Activated CD4-positive, alpha-beta T cell treated with anti-CD3 and anti-CD28 coated beads for 36 hours (primary cell): ENCODE measurements at places on chromosomes 12 and 14.

DNA sequence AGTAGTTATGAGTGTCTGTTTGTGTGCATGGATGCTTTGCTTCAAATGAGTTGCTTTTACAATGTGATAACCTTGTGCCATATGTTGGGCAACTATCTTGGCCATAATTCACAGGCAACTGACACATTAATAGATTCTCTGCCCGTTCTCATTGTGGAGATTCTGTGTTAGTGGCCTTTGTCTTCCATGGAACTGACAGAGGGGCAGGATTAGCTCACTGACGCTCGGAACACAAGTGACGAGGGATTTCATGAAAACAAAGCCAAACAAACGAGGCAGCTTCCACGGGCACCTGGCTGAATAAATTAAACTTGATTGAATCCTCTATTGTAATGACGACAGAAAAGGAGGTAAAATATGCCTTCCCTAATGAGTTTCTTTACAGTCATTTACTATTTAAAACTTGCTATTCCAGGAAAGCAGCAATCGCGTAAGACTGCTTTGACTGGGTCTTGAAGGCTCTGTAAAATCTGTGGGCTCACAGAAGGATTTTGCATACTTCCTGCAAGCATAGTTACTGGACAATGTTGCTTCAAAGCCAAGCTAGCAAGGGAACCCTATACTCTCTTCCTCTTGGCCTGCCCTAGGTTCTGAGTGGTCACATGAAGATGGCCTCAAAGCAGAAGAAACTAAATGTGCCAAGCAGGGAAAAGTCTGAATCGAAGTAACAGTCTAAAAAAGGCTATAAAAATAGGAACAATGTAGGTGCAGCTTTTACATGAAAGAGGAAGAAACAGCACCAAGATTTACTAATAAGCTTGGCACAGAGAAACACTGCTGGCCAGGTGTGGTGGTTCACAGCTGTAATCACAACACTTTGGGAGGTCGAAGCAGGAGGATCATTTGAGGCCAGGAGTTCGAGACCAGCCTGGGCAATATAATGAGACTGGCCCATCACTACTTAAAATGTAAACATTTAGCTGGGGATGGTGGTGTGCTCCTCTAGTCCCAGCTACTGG is 28.1 kb upstream of the SINHCAF start:
- DNase-seq, result no peak

GRCh38 chr14:91326514-91327249 is 82.2 kb upstream of the GPR68 start:
- no peak for DNase-seq

DNA sequence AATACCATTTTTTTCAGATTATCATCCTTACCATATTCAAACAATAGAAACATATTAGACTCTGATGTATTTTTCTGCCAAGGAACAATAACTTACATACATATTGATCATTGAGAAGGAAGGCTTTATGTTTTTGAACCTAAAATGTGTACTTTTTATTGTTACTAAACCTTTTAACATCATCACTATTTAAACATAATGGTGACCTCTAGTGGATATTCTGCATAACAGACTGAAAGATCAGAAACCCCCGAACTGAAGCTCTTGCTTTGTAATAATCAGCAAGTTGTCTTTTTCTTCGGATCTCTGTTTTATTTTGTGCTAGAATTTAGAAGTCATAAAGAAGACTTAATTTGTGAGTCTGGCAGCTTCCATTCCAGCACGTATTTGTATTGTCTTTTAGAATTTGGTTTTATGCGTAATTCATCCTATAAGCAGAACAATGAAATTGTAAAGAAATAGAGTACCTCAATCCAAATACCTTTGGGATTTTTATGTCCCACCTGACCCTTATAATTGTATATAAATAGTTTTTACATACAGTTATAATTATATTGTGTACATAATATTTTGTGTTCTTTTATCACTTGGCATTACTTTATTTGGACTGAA is 125.9 kb upstream of the ATF1 start:
- DNase-seq, result no peak

- DNase-seq, result no peak
These were observed 14.2 kb downstream of the SEL1L start for GRCh38 chr14:81519200-81520011.

GRCh38 chr12:4117386-4118016 is 156.1 kb upstream of the CCND2 start:
- no peak for DNase-seq

- no peak for DNase-seq
These were observed 56.3 kb upstream of the KICS2 start for GRCh38 chr12:64278421-64278820.

- DNase-seq, result peak; percentile 37
These were observed 1.1 kb upstream of the RFX4 start for GRCh38 chr12:106581543-106582248.

DNA sequence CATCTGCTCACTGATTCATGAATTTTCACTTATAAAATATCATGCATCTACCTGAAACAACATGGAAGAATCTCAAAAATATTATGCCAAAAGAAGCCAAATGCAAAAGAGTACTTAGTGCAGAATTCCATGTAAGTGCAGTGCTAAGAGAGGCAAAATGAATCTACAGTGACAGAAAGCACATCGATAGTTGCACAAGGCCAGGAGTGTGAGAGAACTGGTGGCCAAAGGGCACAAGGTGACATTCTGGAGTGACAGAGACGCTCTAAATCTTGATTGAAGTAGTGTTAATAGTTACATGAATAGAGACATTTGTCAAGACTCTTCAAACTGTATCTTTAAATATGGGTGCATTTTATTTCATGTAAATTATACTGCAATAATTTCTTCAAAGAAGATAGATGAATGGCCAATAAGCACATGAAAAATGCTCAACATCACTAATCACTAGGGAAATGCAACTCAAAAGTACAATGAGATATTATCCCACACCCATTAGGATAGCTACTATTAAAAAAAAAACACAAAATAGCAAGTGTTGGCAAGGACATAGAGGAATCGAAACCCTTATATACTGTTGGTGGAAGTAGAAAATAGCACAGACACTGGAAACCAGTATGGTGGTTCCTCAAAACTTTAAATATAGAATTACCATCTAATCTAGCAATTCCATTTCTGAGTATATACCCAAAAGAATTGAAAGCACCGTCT is 71.7 kb upstream of the KICS2 start:
- no peak for DNase-seq

DNA sequence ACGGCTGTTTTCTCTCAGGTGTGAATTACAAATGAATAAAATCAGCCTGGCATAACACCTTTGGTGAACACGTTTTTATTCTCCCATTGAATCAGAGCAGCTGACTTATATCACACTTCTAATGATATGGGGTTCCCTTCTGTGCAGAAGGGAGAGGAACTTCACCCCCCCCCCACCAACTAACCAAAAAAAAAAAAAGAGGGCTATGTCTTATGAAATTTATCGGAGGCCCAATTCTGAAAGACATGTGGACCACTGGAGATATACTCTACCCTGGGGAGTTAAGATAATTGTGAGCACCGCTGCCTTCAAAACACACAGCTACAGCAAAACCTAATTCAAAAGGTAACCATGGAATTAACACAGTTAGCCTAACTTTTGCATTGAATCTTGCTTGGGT is 4.6 kb downstream of the BCL11B start:
- no peak for DNase-seq

- no peak for DNase-seq
These were observed 150.2 kb upstream of the C14orf180 start for GRCh38 chr14:104429291-104429861.

- no peak for DNase-seq
These were observed 46.9 kb downstream of the EFCAB11 start for GRCh38 chr14:89907655-89908054.

GRCh38 chr12:113399490-113399889 is 4.2 kb downstream of the SDS start:
- no peak for DNase-seq

- DNase-seq, result peak; percentile 22
These were observed 1.1 kb downstream of the BRI3BP start for GRCh38 chr12:124994437-124994975.

DNA sequence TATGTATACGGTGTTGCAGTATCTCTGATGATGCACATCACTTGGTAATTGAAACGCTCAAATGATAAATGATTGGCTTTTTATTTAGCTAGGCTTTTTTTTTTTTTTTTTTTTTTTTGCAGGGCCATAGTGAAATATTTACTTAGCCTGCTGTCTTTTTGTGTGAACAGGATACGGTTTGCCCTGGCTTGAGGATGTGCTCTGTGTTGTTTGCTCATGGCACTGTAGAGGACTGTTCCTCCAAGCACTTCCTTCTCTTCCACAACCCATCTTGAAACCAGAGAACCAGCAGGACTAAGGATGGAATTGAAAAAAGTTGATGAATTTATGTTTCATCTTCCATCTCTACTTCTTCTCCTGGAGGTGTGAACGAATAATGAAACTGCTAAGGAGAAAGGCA is 15.5 kb upstream of the SSPN start:
- DNase-seq, result no peak

GRCh38 chr14:31219169-31219568 is 11.6 kb upstream of the HECTD1 start:
- DNase-seq, result no peak

DNA sequence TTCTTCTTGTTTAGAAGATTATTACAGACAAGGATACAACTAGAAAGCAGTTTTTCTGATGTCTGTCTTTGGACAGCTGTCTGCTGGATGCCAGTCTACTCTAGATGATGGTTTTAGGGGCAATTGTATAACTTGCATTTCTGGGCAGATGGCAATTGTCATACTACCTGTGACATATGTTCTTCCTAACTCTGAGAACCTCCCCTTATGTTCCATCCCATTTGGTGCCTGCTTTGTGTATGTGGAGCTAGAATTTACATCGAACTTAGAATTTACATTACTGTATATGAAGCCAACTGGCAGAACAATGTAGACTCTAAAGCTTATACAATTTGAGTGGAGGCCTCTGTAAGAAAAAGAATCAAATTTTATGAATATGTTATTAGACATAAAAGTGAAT is 430.2 kb upstream of the SEL1L start:
- no peak for DNase-seq

DNA sequence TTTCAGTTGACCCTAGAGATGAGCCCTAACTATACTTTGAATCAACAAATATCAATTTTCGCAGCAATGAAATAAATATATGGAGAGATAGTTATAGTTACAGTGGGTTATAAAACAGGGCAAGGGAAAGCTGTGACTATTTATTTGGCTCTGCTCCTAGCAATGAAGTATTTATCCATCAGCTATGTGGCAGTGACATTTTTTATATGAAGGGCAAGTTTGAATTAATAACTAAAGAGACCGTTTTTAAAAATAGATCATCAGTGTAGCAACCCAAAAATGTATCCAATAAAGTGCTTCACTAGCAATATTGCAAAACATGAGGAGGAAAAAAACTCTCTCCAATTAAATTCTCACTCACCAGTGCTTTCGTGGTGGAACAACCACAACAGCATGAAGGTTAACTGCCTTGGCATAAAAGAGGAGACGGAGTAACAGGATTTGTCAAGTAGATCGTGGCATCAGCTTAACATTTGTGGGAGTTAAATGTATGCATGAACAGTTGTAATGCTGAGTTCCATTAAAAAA is 58.1 kb upstream of the NUDT4 start:
- no peak for DNase-seq

GRCh38 chr12:115204957-115205754 is 521.2 kb upstream of the TBX3 start:
- DNase-seq, result no peak

GRCh38 chr12:54601841-54602240 is 13.4 kb upstream of the PPP1R1A start:
- DNase-seq, result no peak
